ENCODE measurements at places on chromosomes 2 and 18.

DNA sequence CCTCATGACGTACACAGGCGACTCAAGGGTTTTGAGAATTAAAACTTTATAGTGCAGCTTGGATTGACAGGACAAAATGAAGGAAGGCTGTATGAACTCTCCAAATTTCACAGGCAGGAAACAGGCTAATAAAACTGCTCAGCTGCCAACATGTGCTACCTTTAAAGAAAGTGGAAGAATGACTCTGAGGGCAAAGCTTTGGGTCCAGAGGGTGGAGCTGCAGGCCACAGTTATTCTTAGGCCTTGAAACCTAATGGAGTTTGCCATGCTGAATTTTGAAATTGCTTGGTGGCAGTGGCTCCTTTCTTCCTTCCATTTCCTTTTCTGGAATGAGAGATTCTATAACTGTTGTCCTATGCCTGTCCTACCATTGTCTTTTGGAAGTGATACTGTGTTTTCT is 34.8 kb downstream of the HAT1 start:
- no peak for DNase-seq

GRCh38 chr18:25736516-25736915 is 353.9 kb downstream of the SS18 start:
- DNase-seq, result no peak

DNA sequence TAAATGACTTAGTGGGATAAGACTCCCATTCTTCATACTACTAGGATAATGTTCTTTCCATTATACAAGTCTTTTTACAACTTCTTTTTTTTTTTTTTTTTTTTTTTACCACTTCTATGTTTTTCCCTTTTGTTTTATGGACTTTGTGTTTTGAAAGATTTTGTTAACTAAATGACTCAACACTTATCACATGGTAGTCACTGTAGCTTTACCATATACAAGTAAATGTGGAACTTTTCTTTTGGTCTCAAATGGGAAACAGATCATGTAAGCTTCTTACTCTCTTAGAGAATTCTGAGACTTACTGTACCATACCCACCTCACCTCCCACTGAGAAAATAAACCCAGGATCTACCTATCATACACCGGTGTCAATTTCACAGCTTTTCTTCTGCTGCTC is 590.3 kb upstream of the CDH2 start:
- no peak for DNase-seq

DNA sequence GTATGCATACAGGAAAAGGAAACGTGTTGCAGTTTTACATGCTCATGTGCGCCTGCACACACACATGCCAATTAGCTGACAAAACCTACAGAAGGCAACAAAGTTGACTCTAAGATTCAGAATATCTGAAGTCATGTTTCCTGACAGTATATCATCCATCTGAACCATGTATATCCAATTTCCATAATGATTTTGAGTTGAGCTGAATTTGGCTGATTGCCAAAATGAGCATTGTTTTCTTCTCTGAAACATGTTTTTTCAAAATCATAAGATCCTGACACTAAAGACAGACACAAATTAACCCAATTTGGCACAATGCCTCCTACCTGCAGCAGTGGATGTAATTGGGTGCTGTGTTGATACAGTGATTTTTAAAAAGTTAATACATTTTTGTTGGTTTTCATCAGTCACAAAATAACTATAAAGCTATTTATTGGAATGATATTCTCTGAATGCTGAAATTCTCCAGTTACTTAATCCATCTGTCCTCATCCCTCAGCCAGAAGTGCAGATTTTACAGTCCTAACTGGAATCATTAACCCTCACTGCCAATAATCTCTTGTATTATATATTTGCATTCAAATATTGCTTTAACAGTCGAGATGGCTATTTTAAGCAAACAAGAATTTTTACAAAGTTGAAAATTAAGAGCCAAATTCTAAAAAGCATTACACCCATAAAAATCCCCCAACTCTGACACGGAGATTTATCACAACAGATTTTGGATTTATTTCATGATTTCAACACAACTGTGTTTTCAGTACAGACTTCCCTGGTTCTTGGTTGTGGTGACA is 161.7 kb upstream of the LMAN1 start:
- DNase-seq, result no peak

DNA sequence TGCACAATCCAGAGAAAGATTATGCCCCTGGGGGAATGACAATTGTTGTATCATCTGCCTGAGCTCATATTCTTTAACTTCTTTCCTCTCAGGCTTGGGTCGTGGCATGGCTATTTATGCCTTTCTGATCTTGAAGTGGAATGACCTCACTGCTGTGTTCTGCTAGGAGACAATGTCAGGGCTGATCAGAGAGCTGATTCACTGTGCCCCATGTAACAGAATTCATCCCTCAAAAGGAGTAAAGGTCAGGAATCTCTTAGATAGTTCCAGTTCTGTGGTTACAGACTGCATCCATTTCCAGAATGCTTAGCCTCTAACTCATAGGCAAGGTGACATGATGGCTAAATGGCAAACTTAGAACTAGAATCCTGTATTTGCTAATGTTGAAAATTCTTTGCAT is 511.7 kb upstream of the CNTNAP5 start:
- DNase-seq, result no peak

- DNase-seq, result no peak
Observed at GRCh38 chr2:190488516-190489233, 45.8 kb downstream of the NEMP2 start.

DNA sequence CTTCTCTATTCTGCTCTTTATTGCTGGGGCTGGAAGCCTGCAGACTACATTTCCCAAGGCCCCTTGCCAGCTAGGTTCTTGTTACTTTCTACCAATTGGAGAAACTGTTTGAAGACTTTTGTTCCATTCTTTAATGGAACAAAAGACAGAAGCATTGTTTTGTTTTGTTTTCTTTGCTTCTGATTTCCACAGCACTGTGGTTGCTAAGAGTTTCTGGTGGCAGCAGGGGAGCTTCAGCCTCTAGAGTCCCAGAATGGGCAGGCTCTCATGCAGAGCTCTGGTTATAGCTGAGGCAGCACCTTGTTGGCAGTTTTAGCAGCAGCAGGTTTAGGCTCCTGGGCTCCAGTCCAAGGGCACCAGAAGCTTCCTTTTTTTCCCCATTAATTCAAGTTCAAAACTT is 234.3 kb downstream of the ETAA1 start:
- no peak for DNase-seq

DNA sequence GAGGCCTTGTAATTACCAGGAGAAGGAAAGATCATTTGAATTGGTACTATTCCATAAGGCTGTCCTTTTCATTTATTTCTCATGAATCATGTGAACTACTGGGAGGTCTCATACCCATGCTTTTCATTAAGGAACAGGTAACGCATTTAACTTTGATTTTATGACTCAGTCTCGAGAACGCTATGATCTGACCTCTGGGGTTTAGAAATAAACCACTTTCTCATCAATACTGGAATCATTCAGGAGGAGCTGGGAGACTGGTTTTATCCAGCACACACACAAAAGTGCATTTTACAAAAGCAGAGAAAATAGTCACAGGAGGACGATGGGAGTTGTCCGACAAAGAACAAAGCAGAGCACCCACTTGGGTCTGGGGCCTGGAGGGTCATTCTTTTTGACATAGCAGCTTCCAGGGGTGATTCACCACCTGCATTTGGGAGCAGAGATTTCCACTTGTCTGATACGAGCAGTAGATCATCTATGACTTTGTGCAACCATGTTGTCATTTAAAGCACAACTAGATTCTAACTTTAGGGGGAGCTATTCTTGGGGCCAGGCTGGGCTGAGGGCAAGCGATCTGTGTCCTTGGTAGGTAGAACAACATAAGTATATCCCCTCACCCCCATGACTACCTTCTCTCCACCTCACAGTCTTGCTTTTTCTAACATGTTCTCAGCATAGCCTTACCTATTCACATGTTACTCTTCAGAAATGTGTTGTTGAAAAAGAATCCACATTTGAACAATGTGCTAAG is 95.9 kb upstream of the SCG2 start:
- no peak for DNase-seq

DNA sequence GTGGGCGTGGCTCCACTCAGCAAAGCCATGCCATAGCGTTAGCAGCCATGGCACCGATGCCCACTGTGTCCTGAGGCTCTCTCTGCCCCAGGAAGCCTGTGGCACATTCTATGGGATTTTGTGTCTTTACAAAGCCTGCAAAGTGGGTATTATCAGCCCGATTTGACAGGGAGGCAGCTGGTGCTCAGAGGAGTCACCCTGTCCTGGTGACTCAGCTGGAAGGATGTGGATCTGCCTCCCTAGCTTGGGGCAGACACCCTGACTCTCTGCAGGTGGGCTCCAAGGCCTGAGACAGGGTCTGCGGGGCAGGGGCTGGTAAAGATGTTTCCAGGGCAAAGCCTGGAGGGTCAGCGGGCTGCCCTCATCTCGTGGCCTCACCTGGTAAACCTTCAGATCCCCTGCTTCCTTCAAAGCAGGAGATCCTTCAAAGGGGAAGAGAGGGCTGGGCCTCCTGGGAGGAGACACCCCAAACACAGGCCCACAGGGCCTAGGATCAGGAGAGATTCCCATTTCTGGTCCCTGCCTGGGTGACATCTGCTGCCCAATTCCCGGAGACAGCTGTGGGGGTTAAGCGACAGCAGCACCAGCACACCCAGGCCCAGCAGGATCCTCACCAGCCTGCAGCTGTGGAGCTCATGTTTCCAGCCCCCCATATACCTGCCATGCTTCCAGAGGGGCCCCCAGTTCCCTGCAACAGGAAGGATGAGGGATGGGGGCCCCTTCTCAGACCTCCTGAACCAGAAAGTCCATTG is 3.0 kb upstream of the ASB1 start:
- no peak for DNase-seq

- no peak for DNase-seq
Observed at GRCh38 chr2:43438858-43439655, 156.8 kb downstream of the THADA start.

GRCh38 chr2:152337511-152337903 is 2.5 kb downstream of the FMNL2 start:
- DNase-seq, result no peak

- no peak for DNase-seq
Observed at GRCh38 chr18:2504642-2505041, 66.7 kb downstream of the METTL4 start.

DNA sequence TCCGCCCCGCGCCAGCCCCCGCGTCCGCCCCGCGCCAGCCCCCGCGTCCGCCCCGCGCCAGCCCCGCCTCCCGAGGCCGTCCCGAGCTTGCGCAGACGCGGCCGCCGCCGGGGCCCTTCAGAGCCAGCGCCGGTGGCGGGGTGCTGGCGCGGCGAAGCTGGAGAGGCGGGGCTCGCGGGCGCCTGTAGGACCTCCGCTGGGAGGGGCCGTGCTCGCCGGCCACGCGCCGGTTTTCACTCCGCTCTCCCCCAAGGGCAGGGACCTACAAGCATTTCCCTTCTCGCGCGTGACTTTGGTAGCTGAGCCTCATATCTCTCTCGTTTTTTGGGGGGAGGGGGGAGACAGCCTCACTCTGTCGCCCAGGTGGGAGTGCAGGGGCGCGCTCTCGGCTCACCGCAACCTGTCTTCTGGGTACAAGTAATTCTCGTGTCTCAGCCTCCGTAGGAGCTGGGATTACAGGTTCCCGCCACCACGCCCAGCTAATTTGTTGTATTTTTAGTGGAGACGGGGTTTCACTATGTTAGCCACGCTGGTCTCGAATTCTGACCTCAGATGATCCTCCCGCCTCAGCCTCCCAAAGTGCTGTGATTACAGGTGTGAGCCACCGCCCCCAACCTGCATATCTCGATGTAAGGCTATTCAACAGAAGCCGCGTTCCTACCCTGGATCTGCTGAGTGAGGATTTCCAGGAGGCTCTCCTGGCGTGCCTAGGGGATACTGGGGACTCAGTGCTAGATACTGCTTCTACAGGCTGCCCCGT is at the start of gene ZNF514:
ZNF514 (minus strand) TSS at position 159 of the 760 bp plus-strand sequence. CDS start 6,595 bp downstream, outside the sequence.
- DNase-seq, result peak; percentile 70

DNA sequence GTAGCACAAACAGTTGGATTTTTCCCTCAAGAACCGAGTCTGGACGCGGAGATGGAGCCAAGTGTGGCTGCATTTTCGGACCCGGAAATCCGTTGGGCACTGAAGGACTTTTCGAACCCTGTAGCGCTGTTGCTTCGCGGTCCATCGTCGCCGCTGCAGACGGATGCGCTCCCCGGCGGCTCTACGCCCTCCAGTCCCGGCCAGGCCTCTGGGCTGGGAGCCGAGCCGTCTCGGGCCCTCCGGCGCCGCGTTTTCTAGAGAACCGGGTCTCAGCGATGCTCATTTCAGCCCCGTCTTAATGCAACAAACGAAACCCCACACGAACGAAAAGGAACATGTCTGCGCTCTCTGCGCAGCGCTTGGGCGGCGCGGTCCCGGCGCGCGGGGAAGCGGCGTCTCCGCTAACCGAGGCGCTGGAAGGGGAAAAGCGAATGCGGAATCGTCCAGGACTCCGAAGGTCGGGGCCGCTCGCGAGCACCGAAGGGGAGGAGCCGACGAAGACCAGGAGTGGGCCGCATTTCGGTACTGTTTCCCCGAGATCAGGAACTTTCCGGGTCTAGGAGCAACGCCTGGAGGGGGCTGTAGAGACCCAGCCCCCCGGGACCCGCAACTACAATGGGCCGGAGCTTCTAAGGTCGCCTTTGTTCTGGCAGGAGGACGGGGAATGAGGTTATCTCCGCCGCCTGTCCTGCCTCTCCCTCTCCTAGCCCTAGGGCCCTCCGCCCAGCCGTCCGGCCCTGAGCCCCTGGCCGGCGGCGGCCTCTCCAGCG is 3.2 kb downstream of the EMX1 start:
- DNase-seq, result peak; percentile 34

DNA sequence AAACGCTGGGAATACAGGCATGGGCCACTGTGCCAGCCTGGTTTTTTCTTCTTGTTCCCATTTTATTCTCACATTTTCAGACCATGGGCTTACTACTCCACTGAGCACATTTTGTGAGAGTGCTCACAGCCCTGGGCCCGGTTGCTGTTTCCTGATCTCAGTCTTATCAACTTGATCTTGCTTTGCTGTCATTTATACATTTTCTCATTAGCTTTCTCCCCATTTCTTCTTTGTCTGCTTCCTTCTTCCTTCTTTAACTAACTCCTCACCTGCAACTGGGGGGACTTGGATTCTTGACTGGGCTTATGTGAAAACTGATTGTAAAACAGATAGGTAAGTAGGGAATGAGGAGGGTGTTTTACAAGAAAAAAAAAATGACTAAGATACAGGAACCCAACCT is 117.3 kb downstream of the PLB1 start:
- no peak for DNase-seq

GRCh38 chr2:56182420-56182819 is 1.4 kb upstream of the CCDC85A start:
- DNase-seq, result no peak

- DNase-seq, result no peak
Observed at GRCh38 chr18:45109271-45109670, 428.6 kb downstream of the SETBP1 start.

GRCh38 chr18:12703664-12704063 is 822 bp downstream of the PSMG2 start:
- DNase-seq, result peak; percentile 20

- DNase-seq, result no peak
Observed at GRCh38 chr2:120257522-120257921, 4.9 kb downstream of the RALB start.
